ENCODE measurements at places on chromosomes 6 and 20.

- DNase-seq = no peak
Measured at GRCh38 chr6:155384321-155384952, 70.2 kb upstream of the TFB1M start.

DNA sequence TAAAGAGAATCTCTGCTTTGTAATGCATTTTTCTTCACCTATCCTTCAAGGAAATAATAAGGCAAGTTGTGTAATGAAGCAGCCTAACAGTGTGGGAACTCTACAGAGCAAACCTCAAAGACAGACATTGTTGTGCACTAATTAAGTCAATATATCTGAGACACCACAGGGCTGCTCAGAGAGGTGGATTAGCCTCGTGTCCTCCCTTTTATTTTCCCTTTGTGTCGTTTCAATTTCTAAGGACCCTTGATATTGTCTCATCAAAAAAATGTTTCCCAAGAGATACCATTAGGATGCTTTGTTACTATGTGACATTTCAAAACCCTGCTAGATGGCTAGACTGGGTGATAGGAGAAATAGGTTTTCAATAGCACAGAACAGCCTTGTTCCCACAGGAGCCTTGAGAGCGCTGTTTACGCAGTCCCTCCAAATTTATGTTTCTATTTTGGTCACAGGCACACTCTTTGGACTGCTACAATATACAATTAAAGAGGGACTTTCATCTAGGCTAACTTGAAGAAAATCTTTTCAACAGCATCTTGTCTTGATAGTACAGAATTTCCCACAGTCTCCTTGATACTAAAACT is 23.1 kb downstream of the UBE3D start:
- DNase-seq = no peak

DNA sequence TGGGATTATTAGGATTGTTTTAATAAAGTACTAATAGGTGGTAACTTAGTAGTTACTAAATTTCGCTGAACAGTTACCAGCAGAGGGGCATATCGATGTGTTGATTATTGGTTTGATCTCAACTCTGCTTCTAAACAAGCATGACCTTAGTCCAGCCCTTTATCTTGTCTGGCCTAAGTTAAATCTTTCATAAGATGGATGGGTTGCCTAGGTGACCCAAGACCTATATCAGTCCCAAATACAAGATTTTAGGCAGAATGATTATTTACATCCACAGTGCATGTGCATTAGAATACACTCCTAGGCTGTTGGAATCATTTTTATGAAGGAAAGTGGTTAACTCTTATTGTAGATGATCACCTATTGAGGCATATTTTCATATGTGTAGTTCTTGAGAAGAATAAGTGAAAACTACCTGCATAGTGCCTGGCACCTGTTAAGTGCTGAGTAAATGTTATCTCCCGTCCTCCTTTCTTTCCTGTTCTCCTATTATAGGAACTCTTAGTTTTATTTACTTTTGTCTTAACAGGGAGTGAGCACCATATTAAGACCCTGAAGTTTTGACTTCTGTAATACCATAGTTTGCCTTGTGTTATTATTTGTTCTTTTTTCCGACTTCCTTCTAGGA is 1.1 kb downstream of the HSF2 start:
- no peak for DNase-seq

GRCh38 chr6:170224694-170225660 is 65.9 kb downstream of the DLL1 start:
- no peak for DNase-seq

DNA sequence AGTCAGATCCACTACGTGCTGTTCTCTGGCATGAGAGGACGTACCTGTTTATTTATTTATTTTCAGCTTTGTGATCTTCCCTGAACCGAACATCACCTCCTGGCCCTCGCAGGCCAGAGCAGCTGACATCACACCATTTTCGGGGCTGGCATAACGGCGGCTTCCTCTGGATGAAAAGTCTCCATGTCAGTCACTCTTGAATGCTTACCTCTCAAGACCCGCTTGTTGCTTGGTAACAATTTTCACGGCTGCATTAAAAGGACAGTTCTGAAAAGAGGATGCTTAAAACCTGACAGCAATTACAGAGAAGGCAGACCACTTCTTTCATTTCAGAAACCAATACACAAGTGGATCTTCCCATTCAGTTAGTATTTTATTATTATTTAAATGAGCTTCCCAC is 159.8 kb upstream of the CDH4 start:
- no peak for DNase-seq

GRCh38 chr20:55592866-55593265 is 412.5 kb downstream of the CBLN4 start:
- no peak for DNase-seq

DNA sequence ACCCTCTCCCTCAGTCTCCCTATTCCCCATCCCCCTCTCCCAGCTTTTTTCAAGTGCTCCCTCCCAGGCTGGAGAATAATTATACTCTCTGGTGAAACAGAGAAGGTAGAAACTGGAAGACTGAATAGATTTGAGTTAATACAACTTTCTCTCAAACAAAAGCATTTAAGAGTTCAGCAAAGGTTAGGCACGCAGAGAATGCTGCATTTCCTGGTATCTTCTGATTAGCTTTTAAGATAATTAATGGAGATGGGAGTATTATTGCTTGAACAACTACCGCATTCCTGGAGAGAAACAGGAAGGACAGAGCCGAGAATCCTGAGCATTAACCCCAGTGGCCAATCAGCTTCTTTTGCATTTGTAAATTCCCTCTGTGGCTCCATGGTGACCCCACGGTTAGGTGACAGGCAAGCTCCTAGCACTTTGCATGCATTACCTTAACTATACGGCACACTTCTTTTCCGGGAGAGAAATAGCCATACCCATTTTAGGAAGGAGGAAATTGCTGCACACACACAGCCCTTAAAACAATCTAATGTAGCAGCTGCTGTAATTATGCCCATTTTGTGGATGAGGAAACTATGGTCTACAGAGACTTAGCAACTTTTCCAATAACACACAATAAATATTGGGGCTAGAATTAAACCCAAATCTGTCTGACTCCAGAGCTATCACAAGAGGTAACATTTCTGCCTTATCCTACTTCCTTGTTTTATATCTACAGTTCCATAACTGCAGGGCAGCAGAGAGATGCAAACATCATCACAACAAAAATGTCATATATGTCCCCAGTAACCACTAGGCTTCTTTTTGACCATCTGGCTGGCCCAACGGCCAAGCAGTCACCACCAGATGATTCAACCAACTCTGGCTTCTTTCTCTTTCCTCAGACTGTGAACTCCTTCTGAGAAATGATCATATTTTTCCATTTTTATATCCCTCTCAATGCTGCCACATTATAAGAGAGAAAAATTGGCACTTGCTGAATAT is 169.9 kb downstream of the CD24 start:
- no peak for DNase-seq

DNA sequence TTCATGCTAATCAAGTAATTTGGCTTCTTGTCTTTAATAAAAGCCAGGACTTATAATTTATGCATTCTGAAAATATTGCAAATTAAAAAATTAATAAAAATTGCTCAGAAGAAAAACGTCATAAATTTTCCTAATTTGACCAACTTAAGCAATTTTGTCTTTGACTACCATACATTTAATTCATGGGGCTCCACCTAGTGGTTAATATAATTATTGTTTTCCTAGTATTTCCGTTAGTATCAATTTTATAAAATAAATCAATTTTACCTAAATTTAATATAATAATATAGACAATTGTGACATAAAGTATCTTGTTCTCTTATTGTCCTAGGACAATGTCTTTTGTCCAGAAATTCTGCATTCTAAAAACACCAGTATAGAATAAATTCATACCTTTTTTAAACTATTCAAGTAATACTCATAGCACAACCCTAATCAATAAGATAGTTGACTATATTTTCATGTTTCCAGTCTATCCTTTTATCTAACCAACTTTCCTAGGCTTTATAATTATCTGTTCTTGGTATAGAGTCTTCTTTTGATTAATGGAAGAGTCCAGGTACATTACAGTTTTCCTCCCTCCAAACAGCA is 319.9 kb downstream of the TRDN start:
- no peak for DNase-seq

- no peak for DNase-seq
Measured at GRCh38 chr20:61048302-61048701, 203.8 kb upstream of the CDH4 start.

DNA sequence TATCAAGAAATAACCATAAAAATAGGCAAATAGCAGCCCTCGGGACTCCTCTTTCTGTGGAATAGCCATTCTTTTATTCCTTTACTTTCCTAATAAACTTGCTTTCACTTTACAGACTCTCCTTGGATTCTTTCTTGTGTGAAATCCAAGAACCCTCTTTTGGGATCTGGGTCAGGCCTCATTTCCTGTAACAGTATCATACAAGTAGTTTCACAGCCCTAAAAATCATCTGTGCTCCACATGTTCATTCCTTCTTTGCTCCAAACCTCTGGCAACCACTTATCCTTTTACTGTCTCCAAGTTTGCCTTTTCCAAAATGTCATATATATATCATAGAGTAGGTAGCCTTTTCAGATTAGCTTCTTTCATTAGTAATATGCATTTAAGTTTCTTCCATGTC is 13.5 kb upstream of the NT5E start:
- no peak for DNase-seq

GRCh38 chr6:159890792-159891191 is at the start of gene MAS1:
TSS of gene MAS1 (plus strand) at chr6:159890988. CDS start at chr6:159906956, 15,968 bp downstream.
- DNase-seq = no peak

- no peak for DNase-seq
Measured at GRCh38 chr6:169450097-169450496, 196.5 kb upstream of the THBS2 start.

- no peak for DNase-seq
Measured at GRCh38 chr6:33513213-33513612, 58.8 kb downstream of the ZBTB9 start.

DNA sequence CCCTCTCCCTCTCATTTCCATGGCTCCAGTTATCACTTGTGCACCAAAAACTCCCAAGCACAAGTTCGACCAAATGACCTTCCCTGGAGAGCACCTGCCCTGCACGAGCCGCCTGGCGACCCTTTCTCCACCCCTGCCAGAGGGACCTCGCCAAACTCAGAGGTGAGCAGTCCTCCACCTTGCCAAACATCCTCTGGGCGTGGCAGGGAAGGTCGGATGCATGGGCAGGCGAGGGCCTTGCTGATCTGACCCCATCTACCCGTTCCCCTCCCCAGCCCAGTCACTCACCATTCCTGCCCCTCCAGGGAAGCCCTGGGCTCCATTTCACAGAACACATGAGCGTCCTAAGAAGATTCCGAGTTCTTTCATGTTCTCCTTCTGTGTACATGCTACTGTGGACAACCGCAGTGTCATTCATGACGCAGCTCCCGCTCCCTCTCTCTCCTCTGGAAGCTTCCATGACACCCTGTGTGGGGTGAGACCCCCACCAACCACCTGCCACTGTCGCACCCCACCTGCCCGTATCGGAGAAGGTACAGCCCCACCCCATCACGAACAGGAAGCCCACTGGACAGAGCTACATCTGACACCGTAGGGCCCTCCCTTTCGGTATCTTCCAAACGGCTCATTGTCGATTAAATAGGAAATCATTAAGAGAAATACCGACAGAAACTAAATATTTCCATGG is 104.3 kb downstream of the DACT2 start:
- DNase-seq = no peak

GRCh38 chr20:20317195-20317594 is 50.7 kb upstream of the INSM1 start:
- DNase-seq = no peak

- DNase-seq = no peak
Measured at GRCh38 chr20:5933802-5934436, 16.4 kb downstream of the TRMT6 start.

- no peak for DNase-seq
Measured at GRCh38 chr6:112780498-112781096, 433.5 kb downstream of the RFPL4B start.

DNA sequence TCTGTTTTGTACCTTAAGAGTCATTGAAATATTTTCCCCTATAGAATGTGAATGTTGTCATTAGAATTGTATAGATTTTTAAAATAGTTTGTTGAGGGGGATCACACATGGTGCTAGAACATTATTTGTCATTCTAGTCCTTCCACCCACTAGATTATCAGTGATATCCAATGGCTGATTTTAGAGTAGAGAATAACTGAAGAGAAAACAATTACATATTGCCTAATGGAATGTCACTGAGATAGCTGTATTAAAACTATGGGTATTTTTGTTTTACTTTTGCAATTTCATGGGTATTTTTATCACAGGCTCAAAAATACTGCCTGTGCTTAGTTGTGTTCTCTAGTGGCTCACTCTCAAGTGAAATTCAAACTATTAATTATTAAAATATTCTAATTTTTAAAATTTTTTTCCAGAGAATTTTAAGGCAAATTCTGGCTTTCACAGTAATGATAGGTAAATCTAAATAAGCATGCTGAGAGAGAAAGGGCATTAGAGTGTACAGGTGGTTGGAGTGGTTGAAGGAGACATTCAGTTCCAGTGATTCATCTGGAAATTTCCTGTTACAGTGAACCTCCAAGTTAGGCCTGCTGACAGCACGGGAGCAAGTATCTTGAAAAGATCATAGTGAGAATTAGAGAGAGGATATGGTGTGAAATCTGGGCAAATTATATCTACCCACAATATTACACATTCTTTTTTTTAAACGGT is 399.6 kb downstream of the NKAIN2 start:
- DNase-seq = no peak

DNA sequence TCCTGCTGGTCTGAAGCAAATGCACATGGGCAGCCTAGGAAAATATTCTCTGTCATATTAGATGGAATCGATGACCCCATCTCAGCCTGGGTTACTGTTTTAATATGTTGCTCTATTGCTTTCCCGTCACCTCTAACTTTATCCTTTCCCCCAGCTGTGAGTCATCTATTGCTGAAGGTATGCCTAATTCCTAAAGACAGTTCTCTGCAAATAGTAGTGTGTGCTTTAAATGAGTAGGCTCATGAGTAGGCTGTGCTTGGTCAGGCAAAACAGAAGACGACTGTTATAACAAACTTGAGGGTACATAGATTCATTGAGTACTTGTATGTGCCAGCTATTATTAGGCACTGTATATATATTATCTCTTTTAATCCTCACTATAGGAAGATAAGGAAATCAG is 47.2 kb downstream of the CTNNBL1 start:
- DNase-seq = no peak

DNA sequence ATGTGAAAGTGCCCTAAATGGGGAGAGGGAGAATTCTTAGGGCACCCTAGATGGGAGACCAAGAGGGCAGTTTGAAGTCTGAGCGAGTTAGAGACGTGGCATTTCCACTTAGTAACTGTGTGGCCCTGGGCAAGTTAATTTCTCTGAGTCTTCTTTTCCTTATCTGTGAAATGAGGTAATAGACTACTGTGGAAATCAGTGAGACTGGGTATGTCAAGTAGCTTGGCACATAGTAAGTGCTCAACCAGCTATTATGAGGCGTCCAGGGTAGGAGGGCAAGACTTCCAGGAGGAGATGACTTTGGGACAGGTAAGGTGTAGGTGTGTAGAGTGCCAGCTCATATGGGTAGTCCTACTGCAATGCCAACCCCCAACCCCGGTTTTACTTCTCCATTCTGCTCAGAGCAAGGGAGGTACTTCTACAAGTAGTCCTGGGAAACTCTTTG is 770 bp downstream of the KIF3B start:
- DNase-seq = no peak

- DNase-seq = no peak
Measured at GRCh38 chr6:29726571-29727194, 3.4 kb downstream of the HLA-F start.
